Stimulated activated naive CD4-positive, alpha-beta T cell (primary cell): ENCODE measurements at places on chromosomes 16 and 17.
A peak's percentile ranks its signal among the peaks of the same experiment; 100 is the strongest.

DNA sequence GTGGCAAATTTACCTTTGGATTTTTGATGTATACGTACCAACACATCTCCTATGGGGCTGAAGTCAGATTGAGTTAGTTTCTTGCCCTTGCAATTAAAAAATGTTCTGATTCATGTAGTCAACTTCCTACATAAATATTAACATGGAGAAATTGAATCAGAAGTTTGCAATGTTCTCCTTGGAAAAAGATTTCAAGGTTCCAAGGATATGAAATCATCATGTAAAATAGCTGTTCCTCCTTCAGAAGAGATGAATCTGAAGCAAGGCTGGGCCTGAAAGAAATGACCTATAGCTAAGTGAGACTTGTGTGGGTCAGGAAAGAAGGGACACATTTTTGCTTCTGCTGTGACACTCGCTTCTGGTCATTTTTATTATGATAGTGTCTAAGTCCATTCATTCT, 131.7 kb downstream of the RGS9 start:
- no peak for DNase-seq

- DNase-seq, result no peak
These were observed 21.1 kb downstream of the HELZ start for GRCh38 chr17:67223924-67224323.

GRCh38 chr16:12063004-12063395, 86.5 kb downstream of the SNX29 start:
- DNase-seq, result no peak

GRCh38 chr16:74304164-74304834, 7.7 kb downstream of the PSMD7 start:
- no peak for DNase-seq

DNA sequence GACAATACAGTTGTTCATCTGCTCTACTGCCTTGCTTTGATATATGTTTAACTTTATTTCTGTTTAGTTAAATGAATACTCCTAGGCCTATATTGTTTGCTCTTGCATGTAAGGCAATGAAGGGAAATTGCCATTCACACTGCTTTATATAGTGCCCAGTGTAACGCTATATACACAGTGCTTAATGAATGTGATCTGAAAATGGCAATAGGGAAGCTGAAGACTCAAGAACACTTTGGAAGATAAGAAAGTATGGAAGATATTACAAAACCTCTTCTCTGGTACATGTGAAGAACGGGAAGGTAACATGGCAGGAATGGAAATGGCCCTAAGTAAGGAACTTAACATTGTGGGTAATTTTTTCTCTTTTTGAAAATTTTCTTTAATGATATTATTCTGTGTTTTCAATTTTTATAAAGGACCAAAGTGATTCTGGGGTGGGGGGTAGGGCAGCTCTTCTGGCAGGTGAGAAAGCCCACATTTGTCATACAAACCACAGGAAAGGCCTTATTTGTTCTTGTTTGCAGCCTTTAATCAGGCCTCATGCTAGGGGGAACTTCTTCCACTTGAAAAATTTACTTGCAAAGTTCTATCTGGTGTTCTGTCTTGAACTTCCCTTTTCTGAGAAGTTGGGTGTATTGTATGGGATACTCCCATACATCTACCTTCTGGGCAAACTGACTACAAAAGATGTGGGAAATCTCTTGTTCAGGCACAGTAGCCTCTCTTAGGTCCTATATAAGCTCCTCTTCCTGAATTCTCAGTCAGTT, 100.8 kb upstream of the CORO6 start:
- DNase-seq, result no peak

DNA sequence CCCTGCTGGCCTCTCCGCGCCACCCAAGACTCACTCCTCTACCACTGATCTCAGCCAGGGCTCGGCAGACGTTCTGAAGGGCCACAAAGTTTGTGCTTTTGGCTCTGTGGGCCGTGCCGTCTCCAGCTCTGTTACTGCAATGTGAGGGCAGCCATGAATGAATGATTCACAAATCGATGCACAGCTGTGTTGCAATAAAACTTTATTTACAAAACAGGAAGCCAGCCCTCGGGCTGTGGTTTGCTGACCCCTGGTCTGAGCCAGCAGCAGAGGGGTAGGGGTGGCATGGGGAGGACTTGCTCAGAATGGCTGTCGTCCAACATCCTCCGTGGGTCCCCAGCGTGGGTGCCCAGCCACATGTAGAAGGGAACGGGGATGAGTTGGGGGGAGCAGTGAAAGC, 63.0 kb upstream of the PVALEF start:
- no peak for DNase-seq

GRCh38 chr17:49878931-49879904, 31.3 kb upstream of the TAC4 start:
- DNase-seq, result no peak

DNA sequence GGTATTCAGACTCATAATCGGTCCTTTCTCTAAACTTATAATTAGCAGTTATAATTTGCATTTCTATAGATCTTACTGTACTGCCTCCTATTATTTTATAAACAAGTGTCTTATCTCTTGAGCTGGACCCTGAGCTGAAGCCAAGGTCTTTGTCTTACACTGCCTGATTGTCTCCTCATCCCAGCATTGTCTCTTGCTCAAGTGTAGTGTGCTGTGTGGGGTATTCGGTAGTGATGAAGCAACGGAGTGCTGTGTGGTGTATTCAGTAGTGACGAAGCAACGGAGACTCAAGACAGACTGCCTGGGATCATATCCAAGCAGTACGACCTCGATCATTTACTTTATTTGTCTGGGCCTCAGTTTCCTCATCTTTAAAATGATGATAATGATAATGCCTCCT, 69.3 kb downstream of the COX10 start:
- no peak for DNase-seq

DNA sequence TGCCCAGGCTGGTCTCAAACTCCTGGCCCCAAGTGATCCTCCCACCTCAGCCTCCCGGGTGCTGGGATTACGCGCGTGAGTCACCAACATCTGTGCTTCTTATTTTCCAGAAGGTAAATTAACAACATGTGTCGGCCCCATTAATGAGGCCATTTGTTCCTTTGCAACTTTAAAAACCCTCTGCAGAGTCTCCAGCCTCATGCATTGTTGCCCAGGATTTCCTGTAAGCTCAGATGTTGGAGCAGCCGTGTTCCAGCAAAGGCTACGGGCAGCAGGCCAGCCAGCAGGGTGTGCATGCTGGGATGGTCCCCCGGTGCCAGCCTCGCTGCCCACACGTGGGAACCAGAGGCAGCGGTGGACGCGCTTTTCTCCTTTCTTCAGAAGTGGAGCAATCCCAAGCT, 19.1 kb upstream of the HEXD start:
- no peak for DNase-seq

GRCh38 chr16:56898847-56899246, 33.1 kb upstream of the HERPUD1 start:
- no peak for DNase-seq

GRCh38 chr17:81009136-81009535, 17.5 kb downstream of the CHMP6 start:
- no peak for DNase-seq

- DNase-seq, result no peak
These were observed 117.3 kb upstream of the RCVRN start for GRCh38 chr17:10022416-10022815.

DNA sequence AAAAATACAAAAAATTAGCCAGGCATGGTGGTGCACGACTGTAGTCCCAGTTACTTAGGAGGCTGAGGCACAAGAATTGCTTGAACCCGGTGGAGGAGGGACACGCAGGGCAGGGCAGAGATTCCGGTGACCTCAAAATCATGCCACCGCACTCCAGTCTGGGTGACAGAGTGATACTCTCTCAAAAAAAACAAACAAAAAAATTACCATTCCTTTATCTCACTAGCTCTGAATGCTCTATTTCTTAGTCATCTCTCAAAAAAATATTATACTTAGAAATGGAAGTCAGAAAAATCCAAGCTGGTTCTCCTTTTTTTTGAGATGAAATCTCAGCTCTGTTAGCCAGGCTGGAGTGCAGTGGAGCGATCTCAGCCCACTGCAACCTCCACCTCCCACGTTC, 40.8 kb downstream of the SPOP start:
- no peak for DNase-seq

- no peak for DNase-seq
These were observed 171.7 kb downstream of the MRTFB start for GRCh38 chr16:14242769-14243168.

GRCh38 chr16:86508947-86509758, 1.2 kb upstream of the FOXF1 start:
- no peak for DNase-seq

- no peak for DNase-seq
These were observed 11.3 kb upstream of the SLC39A11 start for GRCh38 chr17:73103641-73104335.

DNA sequence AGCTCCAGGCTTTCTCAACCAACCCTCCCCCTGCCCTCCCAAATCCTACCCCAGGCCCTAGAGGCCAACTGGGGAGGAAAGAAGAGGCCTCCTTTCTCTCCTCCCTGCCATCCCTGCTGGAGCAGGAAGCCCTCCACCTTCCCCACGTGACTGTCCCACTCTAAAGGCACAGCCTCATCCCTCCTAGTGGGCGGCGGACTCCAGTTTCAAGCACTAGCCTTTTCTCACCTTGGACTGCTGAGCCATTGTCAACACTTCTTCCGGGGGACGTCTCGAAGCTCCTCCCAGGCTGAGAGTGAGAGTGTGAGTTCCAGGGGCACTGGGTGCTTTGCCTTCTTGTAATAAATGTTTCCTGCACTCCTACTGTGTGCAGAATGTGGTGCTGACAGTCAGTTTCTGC, 21.4 kb upstream of the IRX6 start:
- no peak for DNase-seq

DNA sequence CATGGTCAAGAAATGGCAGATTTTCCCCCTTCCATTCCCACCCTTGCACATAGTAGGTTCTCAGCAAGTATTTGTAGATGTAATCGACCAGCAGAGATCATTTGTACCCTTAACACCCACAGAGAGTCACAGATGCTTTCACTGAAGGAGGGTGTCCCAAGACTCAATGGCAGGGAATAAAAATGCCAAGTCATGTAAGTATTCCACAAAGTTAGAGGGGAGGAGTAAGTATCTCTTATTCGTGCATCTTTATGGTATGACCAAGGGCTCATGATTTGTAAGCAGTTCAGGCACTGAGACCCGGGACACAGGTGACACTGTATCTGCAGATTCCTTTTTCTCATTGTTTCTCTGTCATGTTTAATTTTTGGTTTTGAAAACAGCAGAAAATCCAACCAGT, 489.6 kb downstream of the MAF start:
- no peak for DNase-seq

DNA sequence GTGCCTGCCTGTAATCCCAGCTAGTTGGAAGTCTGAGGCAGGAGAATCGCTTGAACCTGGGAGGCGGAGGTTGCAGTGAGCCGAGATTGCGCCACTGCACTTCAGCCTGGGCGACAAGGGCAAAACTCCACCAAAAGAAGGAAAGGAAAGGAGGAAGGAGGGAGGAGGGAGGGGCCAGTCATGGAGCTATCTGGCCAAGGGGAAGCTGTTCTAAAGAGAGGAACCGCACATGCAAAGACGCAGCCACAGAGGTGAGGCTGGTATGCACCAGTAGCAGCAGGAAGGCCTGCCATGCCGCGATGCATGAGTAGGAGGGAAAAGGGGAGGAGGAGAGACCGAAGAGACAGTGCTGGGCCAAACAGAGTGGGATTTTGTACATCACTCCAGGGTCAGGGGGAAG, 35.9 kb downstream of the HSBP1 start:
- DNase-seq, result no peak

- no peak for DNase-seq
These were observed 6.4 kb downstream of the ASPHD1 start for GRCh38 chr16:29906520-29907244.

GRCh38 chr17:339193-340061, 13.2 kb downstream of the RPH3AL start:
- no peak for DNase-seq

GRCh38 chr17:63476854-63477479, at the start of gene ACE:
TSS of gene ACE (plus strand) at chr17:63477061. CDS start at chr17:63477095, 34 bp downstream.
- no peak for DNase-seq

GRCh38 chr17:40464392-40464855, 21.2 kb downstream of the IGFBP4 start:
- no peak for DNase-seq

- no peak for DNase-seq
These were observed 36.3 kb downstream of the MYO18A start for GRCh38 chr17:29143894-29144293.

DNA sequence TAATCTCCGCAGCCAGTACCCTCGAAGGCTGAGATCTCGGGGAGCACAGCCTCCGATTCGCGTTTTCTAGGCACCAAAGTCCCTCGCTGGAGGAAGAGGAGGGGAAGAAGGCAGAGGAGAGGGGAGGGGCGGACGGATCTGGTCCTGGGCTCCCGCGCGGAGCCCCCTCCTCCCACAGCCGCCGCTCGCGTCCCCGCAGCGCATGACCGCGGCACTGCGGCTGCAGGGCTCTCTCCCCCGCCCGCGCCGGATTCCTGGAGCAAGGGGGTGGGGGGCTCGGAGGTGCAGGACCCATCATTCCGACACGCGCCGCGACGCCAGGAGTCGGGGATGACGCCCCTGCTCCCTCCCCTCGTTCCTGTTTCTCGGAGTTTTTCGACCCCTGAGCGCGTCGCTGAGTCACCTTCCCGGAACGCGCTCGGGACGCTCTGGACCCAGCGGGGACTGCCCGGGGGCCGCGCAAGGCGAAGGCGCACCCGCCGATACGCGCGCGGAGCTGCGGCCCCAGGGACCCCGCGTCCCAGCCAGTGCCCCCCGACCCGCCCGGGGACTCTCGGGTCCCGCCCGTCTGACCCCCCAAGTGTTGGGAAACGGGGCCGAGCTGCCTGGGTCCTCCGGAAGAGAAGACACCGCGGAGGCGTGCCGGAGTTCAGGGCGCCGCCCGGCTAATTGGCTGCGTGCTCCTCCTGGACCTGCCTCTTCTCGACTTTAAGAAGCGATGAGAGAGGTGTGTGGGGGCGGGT, 1.4 kb upstream of the SPHK1 start:
- peak; percentile 57 for DNase-seq

- DNase-seq, result no peak
These were observed 211.9 kb downstream of the KATNIP start for GRCh38 chr16:27761816-27762215.

GRCh38 chr17:62791767-62792446, 16.2 kb downstream of the MARCHF10 start:
- no peak for DNase-seq

DNA sequence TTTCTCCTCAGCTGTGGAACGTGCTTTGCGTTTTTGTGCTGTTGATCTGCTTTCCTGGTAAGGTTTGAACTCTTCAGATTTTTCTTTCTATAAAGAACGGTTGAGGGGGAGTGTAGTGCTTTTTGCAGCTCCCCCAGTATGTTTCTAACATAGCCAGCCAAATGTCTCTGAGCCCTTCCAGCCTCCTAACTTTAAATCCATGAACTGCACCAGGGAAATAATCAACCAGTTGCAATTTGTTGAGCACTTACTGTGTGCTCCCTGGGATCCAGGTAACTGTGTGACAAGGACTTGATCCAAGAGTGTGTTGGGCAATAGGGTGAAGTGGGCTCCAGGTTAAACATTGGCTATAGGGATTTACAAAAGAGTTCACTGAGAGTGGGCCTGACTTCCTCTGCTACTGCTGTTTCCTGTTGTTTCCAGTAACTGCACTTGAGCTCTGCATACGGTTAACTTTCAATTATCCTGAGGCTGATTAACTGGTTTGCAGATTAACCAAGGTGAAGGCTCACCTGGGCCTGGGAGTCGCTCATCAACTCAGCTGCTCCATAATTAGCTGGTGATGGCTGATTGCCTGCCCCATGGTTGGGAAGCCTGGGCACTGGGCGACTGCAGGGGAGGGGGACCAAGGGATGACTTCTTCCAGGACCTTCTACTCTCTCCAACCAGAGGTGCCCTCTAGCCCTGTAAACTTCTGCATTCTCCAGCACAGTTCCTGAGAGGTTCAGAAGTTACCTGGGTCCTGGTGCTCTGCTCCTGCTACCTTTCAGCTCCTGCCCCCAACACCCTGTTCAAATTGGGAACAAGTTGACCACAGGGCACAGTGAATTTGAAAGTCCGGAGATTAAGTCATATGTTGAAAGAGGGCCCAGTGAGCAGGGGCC, 19.5 kb downstream of the HLF start:
- no peak for DNase-seq
